Testis (tissue), 5 donors: ENCODE measurements at places on chromosomes 2 and 18.

DNA sequence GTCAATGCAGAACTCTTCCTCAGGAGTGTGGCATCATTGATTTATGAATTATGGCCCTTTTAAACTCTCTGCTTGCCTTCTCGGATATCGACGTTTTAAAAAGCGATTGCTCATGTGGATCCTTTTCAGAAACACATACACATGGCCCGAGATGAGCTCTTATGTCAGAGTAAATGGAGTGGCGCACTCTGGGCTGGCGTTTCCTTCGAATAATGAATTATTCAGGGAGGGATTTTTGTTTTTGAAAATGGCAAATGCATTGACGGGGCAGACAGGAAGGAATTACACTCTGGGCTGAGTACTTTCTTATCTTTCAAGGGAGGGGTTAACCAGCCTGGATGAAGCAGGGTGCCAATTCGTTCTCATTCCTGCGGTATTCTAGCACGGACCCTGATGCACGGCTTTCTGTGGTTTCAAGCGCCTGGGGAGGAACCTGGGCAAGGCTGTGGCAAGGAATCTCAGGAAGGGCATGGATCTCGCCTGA, 142.7 kb downstream of the PRKCE start:
- H3K27ac ChIP-seq, result no peak overlapping the region
- no peaks in the 10 kb centered on the region for H3K36me3 ChIP-seq
- H3K27me3 ChIP-seq, result no peaks in the 10 kb centered on the region
- H3K4me1 ChIP-seq, result peaks cover 16% of the 10 kb centered on the region

DNA sequence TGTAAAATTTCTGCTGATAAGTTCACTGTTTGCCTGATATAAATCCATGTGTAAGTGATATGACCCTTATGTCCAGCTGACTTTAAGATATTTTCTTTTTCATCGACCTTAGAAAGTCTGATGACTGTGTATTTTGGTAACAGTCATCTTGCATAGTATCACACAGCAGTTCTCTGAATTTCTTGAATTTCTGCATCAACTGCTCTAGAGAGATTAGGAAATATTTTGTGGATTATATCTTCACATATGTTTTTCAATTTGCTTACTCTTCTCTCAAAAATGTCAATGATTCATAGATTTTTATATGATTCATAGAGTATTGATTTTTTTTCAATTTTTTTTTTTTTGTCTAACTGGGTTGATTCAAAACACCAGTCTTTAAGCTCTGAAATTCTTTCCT, 945.3 kb downstream of the TRIB2 start:
- no peak overlapping the region for H3K4me3 ChIP-seq
- no peaks in the 10 kb centered on the region for H3K4me1 ChIP-seq
- no peak for DNase-seq

DNA sequence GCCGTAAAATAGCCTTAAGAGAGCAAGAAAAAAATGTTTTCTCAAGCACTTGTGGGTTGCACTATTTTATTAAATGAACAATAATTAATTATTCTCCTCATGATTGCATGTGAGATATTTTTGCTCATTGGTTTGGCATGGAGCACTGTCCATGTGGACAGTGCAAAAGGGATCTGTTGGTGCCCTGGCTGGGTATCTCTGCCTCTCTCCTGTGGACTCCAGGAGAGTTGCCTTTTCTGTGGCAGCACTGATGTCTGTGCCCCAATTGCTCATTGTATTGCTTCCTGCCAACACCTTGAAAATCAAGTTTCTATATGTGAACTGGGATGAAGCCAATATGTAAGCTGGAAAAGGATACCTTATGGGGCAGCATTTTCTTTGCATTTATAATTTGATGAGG, 131.7 kb downstream of the SETBP1 start:
- no peak for DNase-seq
- H3K4me3 ChIP-seq, result no peak overlapping the region
- no peaks in the 10 kb centered on the region for H3K4me1 ChIP-seq
- no peaks in the 10 kb centered on the region for H3K27me3 ChIP-seq

- DNase-seq, result no peak
- no peak overlapping the region for H3K27ac ChIP-seq
Observed at GRCh38 chr2:151826737-151827157, 1.5 kb downstream of the ARL5A start.

DNA sequence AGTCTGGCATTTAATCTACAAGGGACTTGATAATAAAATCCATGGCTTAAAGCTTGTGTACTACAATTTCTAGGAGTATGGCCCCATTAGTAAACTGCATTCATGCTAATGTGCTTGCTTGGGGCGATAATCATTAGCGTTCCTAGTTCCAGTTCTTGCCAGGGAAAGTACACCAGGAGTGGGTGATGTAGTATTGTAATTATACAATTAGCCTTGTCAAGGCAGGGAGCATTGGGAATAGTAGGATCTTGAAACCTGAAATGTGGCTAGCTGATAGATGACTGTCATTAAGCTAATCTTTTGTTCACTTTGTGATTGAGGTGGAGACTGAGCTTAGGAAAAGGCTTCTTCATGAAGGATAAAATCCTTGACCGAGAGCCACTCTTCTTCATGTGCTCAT, 989.2 kb downstream of the CPS1 start:
- no peak overlapping the region for H3K27ac ChIP-seq
- no peaks in the 10 kb centered on the region for H3K27me3 ChIP-seq
- H3K36me3 ChIP-seq, result no peaks in the 10 kb centered on the region
- no peak for DNase-seq
- H3K4me3 ChIP-seq, result no peak overlapping the region
- no peaks in the 10 kb centered on the region for H3K4me1 ChIP-seq

DNA sequence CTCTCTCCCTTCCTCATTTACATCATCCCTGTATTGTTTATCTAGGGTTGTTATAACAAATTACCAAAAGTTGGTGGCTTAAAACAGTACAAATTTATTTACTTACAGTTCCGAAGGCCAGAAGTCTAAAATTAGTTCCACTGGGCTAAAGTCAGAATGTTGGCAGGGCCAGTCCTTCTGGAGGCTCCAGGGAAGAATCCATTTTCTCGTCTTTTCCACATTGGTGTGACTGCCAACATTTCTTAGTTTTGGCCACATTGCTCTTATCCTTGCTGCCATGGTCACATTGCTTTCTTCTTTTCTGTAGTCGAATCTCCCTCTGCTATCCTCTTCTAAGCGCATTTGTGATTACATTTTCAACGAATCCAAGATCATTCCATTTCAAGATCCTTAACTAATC, 34.7 kb downstream of the ICOS start:
- H3K4me3 ChIP-seq, result no peak overlapping the region
- no peak overlapping the region for H3K27ac ChIP-seq
- DNase-seq, result no peak

DNA sequence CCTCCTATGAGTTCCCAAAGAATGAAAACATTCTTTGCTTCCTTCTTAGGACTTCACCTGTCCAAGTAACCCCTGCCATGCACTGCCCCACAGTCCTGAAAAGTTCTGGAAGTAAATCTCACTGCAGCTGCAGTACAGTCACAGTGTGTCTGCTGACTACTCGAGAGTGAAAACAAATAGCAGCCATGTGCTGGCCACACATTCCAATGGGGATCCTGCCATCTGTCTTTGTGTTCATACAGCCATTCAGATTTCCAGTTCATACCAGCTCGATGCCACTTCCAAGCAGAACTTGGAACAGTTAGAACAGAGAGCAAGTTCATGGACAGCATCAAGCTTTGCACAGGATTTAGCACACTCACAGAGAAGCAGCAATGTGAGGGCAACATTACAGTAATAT, 629.9 kb upstream of the ACVR2A start:
- no peaks in the 10 kb centered on the region for H3K4me1 ChIP-seq
- H3K4me3 ChIP-seq, result no peak overlapping the region
- H3K27ac ChIP-seq, result no peak overlapping the region
- no peak for DNase-seq
- no peaks in the 10 kb centered on the region for H3K36me3 ChIP-seq

DNA sequence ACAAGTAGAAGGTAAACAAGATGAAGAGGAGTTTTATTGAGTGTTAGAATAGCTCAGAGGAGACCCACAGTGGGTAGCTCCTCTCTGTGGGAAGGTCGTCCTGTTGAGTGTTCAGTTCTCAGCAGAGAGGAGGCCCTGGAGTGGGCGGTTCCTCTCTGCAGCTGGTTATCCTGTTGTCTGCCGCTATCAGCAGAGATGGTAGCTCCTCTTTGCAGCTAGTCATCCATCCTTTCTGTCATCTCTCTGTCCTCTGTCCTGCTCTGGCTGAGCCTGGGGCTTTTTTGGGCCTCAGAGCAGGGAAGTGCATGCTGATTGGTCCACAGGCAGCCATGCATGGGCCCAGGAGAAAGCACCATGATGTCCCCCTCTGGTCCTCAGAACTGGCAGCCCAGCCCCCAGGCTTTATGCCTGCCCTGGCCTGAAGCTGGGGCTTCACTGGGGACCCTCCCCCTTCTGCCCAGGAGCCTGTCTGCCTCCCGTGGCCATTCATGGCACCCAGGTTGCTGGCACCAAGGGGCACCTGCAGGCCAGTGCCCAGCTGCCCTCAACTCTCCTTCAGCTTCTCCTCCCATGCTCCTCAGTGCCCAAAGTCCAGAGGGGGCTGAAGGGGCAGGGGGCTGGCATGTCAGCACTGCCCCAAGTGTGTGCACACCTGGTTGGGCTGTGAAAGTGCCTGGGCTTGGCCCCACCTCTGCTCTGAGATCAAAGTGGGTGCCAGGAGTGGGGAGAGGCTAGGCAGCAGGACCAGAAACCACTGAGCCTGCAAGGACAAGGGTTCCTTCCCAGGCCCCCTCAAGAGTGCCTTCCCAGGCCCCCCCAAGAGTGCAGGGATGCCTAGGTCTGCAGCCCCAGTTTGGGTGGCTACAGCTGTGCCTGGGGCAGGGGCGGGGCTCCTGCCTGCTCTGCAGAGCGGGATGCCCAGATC, 98.7 kb downstream of the TWIST2 start:
- no peak overlapping the region for H3K27ac ChIP-seq
- H3K36me3 ChIP-seq, result no peaks in the 10 kb centered on the region
- H3K4me3 ChIP-seq, result no peak overlapping the region
- no peaks in the 10 kb centered on the region for H3K4me1 ChIP-seq

- no peak for DNase-seq
- H3K4me1 ChIP-seq, result peaks cover 18% of the 10 kb centered on the region
- H3K27me3 ChIP-seq, result no peaks in the 10 kb centered on the region
- H3K36me3 ChIP-seq, result no peaks in the 10 kb centered on the region
- H3K27ac ChIP-seq, result no peak overlapping the region
Observed at GRCh38 chr18:79218605-79219190, 149.5 kb downstream of the ATP9B start.

- no peak overlapping the region for H3K27ac ChIP-seq
- H3K27me3 ChIP-seq, result no peaks in the 10 kb centered on the region
- DNase-seq, result no peak
- no peak overlapping the region for H3K4me3 ChIP-seq
- H3K36me3 ChIP-seq, result no peaks in the 10 kb centered on the region
Observed at GRCh38 chr18:32701313-32701712, 71.5 kb downstream of the KLHL14 start.

DNA sequence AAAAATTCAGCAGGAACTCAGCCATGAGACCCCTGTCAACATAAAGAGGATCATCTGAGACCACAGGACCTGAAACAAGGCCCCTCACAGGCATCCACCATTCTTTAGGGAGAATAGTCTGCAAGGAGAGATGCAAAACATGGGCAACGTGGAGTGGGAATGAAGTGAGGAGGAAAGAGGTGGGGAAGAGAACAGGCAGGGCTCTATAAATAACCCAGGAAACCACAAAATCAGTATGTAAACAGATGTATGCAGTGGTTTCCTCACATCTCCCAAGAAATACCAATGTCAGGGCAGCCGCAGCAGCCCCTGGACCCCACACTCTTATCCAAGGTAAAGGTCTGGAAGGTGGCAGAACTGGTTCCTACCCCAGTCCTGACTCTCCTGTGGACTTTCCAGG, 168.5 kb downstream of the EN1 start:
- H3K4me3 ChIP-seq, result no peak overlapping the region
- no peaks in the 10 kb centered on the region for H3K4me1 ChIP-seq
- H3K36me3 ChIP-seq, result no peaks in the 10 kb centered on the region
- no peak for DNase-seq

DNA sequence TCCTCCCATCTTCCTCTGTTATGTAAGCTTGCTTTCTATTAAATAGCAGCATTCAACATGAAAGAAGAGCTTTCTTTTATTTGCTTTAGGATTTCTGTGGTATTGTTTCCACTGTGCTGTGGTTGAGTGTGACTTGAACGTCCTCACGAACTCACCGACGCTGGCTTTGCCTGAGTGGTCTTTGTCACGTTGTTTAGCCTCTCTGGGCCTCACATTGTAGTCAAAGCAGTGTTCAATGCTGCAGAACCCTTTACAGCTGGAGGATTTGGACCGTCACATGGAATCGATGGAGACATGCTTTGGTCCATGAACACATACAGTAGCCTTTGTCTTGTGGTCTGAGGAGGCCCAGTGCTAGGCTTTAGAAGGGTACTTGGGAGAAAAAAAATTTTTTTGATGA, 66.3 kb downstream of the TANC1 start:
- H3K4me3 ChIP-seq, result no peak overlapping the region
- H3K4me1 ChIP-seq, result peaks cover 44% of the 10 kb centered on the region
- H3K27ac ChIP-seq, result no peak overlapping the region
- no peaks in the 10 kb centered on the region for H3K36me3 ChIP-seq
- H3K27me3 ChIP-seq, result no peaks in the 10 kb centered on the region

DNA sequence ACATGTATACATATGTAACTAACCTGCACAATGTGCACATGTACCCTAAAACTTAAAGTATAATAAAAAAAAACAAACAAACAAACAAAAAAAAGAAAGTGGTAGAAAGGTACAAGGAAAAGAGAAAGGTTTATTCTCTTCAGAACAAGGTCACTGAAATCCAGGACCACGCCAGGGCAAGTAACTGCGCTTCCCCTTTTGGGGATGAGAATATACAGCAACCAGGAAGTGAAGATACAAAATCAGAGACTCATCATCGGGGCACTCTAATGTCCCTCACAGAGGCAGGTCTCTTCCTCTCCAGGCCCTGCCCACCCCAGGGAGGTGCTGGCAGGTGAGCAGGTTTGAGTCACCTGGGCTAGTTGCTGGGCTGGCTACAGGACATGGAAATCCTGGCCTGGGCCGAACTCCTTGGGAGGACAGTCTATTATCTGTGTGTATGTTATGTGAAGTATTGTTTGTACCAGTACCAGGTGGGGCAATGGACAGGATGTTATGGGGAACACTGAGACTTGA, 100.4 kb upstream of the GPR45 start:
- no peaks in the 10 kb centered on the region for H3K27me3 ChIP-seq
- no peak overlapping the region for H3K4me3 ChIP-seq
- no peaks in the 10 kb centered on the region for H3K36me3 ChIP-seq
- H3K27ac ChIP-seq, result no peak overlapping the region
- no peaks in the 10 kb centered on the region for H3K4me1 ChIP-seq

GRCh38 chr2:215607766-215608165, 171.9 kb upstream of the FN1 start:
- no peaks in the 10 kb centered on the region for H3K4me1 ChIP-seq
- no peak overlapping the region for H3K27ac ChIP-seq
- DNase-seq, result no peak
- no peak overlapping the region for H3K4me3 ChIP-seq
- no peaks in the 10 kb centered on the region for H3K27me3 ChIP-seq
- H3K36me3 ChIP-seq, result no peaks in the 10 kb centered on the region
